ENCODE measurements at places on chromosomes 11 and 22.
A peak's percentile ranks its signal among the peaks of the same experiment; 100 is the strongest.

DNA sequence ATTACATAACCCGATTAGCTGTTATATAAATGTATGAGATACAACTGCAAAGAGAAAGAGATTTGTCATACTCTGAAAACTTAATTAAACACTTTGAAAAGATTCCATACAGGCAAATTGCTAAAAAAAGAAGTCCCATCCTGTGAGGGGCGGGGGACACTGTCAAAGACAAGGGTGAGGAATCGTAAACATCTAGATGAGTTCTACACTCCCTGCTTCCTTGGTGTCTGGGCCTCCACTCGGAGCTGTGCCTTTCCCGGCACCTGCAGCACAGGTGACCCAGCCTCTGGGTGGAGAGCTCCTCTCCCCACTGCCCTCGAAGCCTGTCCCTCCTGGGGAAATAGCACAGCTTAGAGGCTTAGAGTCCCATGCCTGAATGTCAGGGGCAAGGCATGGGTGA lies 69.2 kb upstream of the CRYBB3 start:
- no peak for DNase-seq

GRCh38 chr11:106581399-106581798 lies 436.9 kb downstream of the GUCY1A2 start:
- DNase-seq, result no peak

- no peak for DNase-seq
Measured at GRCh38 chr11:21636561-21636960, 556.3 kb upstream of the ANO5 start.

- no peak for DNase-seq
Measured at GRCh38 chr11:71418643-71419042, 29.6 kb downstream of the DHCR7 start.

- DNase-seq, result no peak
Measured at GRCh38 chr22:19173047-19174035, 5.2 kb downstream of the SLC25A1 start.

- DNase-seq, result no peak
Measured at GRCh38 chr11:75066061-75066460, 30.6 kb downstream of the OR2AT4 start.

GRCh38 chr22:24768537-24769374 lies 5.8 kb downstream of the PIWIL3 start:
- DNase-seq, result no peak

- no peak for DNase-seq
Measured at GRCh38 chr11:2444821-2445745, at the start of gene KCNQ1. Gene KCNQ1, plus strand, starts transcription at chr11:2445008. Its CDS starts 91 bp downstream, at chr11:2445099.

DNA sequence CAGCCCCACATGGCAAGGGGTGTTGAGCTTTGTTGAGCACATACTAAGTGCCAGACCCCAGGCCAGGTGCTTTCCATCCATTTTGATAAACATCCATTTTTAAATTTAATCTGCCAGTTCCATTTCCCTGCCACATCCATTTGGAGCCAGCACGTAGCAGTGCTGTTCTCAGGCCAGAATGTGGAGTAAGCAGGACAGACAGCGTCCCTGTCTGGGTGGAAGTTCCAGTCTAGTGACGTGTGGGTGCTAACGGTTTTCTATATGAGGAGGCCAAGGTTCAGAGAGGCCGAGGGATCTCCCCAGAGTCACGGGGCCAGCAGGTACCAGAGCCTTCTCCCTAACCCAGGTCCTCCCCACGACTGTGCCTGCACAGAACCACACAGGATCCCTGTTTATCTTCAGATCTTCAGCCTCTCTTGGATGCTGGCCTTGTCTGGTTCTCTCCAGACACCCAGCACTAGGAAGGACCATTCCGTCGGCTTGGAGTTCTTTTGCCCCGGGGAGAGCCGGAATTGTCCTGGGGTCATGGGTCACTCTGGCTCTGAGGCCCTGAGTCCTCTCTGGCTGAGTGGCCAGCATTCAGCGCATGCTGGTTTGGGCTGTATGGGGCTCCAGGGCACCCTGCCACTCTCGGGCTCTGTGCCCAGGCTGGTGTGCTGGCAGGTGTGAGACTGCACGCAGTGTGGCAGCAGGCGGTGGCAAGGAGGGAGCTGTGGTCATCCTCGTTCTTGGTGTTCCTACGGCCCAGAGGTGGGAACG lies 63.6 kb upstream of the PPARA start:
- no peak for DNase-seq

- DNase-seq, result no peak
Measured at GRCh38 chr11:104163100-104164027, 583 bp downstream of the PDGFD start.

DNA sequence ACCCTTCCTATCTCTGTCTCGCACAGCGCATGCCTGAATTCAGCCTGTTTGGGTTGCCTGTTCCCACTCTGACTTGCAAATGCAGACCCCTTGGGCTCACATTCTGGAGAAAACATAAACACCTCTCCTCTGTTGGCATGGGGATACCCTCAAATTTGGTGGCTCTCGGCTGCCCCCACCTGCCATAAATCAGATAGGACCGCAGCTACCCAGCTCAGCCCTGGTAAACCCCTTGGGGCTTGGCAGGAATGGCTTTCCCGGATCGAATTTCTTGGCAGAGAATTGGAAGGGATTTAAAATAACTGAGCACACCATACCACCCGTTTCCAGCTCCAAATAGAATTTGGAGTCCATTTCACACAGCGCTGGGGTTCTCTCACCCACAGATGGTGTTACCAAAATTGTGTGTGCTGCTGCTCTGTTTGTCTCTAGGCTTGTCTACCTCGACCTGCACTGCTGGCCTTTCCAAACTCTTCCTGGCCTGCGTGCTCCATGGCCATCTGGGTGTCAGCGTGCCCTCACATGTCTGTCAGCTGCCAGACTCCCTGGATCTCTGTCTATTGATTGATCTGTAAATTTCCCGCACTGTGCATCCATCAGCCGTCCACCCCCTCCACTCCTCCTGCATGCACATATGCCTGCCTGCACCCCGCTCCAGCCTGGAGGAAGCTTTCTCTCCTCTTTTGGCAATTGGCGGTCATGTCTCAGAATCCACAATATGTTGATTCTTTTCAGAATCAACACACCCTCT lies 134.0 kb downstream of the NTM start:
- DNase-seq, result no peak

- no peak for DNase-seq
Measured at GRCh38 chr11:94536386-94536785, 7.3 kb upstream of the FUT4 start.

- DNase-seq, result no peak
Measured at GRCh38 chr11:60274416-60274815, 6.0 kb upstream of the MS4A4A start.

DNA sequence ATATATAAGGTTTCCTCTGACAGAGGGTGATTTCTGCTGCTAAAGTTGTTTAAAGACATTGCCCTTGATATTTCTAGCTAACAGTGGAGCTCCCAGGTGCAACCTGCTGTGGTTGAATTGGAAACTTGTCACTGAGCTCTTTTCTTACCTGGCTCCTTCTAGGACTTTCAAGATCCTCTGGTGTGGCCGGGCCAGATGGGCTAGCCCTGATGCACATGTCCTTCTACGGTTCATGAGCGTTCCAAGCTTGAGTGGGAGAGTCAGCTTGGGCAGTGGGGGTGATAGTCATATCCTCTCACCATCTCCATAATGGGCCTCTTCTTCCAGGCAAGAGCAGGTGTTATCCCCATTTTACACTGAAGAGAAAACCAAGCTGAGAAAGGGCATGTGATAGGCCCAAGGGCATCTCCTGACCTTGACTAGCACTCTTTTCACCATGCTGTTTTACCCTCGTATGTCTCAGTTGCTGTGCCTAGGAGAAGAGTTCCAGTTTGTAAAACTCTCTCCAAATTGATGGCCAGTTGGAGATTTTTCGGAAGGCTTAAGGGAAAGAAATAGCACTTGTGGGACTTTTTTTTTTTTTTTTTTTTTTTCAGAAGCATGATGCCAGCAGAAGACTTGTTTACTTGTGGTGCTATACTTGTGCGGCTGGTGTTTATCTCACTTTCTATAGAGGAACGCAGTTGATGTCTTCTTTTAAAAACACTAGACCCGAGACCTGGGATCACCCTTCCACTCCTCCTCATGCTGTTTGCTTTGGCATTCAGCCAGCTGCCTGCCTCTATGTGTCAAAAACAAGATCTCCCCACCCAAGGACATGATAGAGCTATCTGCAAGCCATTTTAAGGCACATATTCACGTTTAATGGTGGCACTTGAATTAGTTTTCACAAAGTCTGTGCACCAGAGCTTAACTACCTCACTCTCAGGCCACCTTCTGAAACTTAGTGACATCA lies 32.6 kb downstream of the TEAD1 start:
- no peak for DNase-seq

DNA sequence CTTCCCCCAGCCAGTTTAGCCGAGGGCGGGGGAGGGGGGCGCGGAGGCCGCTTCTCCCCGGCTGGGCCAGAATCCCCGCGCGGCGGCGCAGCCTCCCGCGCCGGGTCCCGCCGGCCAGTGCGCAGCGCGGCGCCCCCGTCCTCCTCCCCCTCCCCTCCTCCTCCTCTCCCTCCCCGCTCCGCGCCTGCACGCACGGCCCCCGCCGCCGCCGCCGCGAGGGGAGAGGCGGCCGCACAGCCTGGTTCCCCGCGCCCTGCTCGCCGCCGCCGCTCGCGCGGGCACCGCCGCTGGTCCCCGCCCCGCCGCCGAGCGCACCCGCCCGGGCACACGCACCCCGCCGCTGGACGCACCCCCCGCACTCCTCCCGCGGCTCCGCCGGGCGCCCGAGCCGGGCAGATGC lies at the start of gene FLRT1:
Gene FLRT1 (plus strand): TSS at position 356 of the 400 bp plus-strand sequence. CDS start 80,337 bp downstream, outside the sequence.
- no peak for DNase-seq

- DNase-seq, result no peak
Measured at GRCh38 chr11:60563553-60564235, 48.5 kb downstream of the MS4A13 start.

GRCh38 chr11:72004515-72005346 lies 6.0 kb downstream of the IL18BP start:
- no peak for DNase-seq

GRCh38 chr22:41216984-41217383 lies 11.9 kb downstream of the L3MBTL2 start:
- no peak for DNase-seq

DNA sequence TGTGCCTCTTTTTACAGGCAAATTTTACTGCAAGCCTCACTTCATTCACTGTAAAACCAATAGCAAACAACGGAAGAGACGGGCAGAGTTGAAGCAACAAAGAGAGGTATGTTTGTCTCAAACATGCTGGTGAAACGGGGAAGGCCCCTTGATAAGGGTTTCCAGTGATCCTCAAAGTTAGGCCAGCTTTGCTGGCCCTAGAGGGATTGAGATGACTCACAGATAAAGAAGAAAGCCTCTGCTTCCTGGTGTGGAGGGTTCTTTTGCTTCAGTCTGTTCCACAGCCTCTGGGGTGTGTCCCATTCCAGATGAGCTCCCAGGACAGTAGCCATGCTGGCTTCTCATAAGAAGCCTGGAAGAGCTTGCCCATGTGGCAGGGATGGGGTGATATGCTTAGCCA lies 118.9 kb upstream of the PARVA start:
- DNase-seq, result no peak

DNA sequence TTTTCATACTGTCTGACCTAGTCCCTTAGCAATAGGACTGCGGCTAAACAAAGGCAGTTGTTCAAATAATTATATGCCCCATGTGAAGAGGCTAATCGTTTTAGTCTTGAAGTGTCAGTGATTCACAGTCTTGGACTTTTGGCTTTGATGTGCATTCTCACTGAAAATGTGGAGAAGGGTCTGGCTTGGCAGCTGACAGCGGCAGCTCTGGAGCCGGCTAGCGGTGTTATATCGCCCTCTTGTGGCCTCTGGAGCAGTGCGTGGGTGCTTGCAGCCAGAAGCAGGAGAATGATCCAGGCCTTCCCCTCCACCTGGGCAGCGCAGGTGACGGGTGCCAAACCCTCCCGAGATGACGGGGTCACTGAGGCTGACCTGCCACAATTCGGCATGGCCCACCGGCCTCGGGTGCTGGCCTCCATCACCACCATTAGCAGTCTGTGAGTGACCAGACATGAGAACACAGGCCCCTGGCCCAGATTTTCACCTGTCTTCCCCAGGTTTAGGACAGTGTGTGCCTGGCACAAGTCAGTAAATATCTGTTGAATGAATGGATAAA lies 90.3 kb upstream of the PITPNB start:
- DNase-seq, result peak; percentile 50

DNA sequence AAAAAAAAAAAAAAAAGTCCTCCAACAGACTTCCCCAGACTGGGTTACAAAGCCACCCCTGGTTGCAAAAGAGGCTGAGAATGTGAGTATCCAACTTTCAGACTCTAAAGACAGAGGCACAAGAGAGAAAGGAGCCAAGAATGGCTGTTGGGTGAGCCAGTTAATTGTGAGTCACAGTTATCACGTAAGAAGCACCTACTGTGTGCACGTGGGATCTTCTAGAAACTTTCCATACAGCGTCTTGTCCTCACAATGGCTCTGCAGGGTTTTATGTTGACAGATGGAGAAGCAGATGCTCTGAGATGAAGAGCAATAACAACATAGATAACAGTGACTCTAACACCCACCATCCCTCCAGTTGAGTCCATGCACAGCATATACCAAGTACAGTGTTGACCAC lies 41.0 kb downstream of the CD82 start:
- no peak for DNase-seq

- no peak for DNase-seq
Measured at GRCh38 chr11:66609721-66610617, 6.5 kb upstream of the RBM14 start.

GRCh38 chr11:126060757-126061171 lies 1.9 kb downstream of the CDON start:
- DNase-seq, result no peak

GRCh38 chr11:13669544-13670488 lies 1.3 kb downstream of the FAR1 start:
- no peak for DNase-seq

DNA sequence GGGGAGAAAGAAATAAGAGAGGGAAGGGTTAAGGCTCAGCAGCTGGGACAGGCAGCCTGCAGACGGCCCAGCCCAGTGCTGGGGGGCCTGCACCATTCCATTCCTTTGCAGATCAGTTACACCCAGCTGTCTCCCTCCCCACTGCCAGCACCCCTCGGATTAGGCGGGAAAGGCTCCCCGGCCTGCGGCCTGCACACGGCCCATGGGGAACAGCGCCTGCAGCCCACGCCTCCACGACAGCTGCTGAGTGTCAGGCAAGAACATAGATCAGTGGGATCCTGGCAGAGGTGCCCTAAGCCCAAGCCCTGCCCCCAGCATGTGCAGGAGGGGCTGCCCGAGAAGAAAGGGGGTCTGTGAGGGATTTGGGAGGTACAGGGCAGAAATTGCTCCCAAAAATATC lies 65.8 kb upstream of the MYOD1 start:
- no peak for DNase-seq

DNA sequence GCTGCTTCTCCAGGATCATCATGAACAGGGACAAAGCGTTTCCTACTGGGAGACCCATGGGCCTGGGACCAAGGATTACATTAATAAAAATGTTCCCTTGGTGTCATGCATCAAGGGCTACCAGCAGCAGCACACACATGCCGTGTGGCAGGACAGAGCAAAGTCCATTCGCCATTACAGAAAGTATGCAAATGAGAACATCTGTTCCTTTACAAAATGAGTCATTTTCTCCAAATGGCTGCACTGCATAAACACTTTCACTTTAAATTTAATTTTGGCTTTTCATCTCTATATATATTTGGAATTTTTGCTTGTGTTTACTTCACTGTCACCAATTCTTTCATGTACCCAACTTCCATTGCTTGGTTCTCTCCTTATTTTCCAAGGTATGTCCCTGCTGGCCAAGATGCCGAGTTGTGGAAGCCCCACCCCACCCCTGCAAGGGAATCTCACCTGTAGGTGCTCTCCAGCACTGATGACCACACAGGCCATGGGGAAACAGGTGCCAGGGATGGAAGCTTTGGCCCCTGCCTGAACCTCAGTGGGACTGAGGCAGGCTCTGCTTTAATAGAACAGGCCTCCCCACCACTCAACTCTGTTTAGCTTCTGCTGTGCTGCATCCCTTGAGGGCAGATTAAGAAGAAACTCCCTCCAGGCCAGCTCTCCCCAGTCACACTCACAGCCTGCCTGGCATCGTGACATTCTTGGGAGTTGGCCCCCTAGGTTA lies 15.6 kb upstream of the GNAZ start:
- no peak for DNase-seq
